NCI-H69 (cell line): ENCODE measurements at places on chromosomes 2 and 18.

DNA sequence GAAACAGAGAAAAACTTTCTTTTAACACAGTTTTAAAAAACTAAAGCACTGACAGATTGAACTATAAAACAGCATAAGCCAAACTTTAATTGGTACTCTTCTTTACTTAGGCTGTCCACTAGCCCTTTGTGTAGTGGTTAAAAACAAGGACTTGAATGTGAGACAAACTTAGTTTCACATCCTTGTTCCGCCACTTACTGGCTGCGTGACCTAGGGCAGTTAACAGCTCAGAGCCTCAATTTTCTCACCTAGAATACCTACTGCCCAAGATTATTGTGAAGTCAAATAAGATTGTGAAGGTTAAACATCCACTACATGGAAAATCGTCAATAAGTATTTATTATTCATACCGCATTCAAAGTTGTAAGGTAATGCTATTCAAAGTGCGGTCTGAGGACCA, 2.0 kb downstream of the WDR35 start:
- DNase-seq = no peak

DNA sequence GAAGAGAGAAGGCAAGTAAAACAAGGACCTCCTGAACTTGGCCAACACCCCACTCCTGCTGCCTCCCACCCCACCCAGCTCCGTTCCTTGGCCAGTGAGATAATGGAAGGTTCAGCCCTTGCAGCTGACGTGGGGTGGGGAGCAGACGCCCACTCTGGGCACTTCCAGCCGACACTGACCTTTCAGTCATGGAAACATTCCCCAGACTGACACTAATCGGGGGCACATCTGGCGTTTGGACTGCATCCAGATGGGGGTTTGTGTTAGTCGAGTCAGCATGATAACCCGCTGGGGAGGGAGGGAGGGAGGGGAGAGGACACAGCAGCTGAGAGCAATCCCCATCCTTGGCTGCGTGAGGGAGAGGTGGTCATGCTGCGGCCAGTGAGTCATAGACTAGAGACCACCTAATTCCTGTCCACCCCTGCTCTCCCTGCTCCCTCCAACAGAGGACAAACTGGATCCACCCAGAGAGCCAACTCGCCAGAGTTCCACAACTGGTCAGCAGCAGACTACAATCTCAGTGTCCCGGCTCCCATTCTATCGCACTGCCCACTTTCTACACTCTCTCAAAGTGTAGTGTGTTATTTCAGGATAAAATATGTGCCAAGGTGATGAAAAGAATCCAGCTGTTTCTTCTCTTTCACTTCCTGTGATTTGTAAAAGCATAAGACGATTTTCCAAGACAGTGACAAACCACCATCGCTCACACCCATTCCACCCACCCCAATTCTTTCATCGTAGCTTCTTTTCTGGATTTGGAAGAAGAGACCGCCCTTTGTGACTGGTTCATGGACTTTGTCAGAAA, 115.4 kb upstream of the PKDCC start:
- DNase-seq = peak; percentile 80

GRCh38 chr2:106143495-106144215, 50.4 kb downstream of the UXS1 start:
- DNase-seq = peak; percentile 2

GRCh38 chr2:140498360-140498759, 1632.5 kb downstream of the LRP1B start:
- DNase-seq = no peak

GRCh38 chr2:45729753-45730512, 78.5 kb downstream of the PRKCE start:
- peak; percentile 17 for DNase-seq

DNA sequence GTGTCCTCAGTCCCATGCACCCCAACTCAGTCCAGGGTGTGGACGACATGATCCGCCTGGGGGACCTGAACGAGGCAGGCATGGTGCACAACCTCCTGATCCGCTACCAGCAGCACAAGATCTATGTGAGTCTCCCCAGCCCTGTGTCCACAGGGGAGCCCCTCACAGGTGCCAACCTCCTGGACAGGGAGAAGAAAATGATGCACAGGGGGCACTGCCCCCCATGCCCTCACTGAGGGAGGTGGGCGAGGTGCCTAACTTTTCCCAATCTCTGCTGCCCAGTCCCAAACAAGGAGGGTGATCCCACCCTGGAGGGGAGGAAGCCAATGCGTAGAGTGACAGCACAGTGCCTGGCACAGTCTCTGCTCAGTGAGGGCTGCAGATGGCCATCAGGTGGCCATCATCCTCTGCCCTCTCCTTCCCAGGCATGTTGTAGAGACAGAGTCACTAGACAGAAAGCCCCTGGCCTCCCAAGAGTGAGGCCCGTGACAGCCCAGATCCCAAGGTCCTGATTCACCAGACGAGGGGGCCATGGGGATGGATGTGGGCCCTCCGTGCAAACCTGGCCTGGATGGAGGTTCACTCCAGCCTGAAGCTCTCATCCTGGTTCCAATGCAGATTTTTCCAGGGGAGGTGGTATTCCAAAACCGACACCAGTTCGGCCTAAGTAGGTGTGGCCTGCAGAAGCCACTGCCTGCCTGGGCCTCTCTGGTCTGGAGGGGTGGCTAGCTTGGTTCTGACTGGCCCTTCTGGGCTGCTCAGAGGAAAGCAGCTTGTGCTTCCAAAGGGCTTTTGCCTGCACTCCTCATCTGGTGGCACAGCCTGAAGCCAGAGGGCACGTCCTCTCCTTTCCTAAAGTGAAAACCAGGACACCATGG, 30.0 kb downstream of the MYO7B start:
- DNase-seq = no peak

- no peak for DNase-seq
Observed at GRCh38 chr2:96764253-96764637, 3.5 kb downstream of the CNNM4 start.

DNA sequence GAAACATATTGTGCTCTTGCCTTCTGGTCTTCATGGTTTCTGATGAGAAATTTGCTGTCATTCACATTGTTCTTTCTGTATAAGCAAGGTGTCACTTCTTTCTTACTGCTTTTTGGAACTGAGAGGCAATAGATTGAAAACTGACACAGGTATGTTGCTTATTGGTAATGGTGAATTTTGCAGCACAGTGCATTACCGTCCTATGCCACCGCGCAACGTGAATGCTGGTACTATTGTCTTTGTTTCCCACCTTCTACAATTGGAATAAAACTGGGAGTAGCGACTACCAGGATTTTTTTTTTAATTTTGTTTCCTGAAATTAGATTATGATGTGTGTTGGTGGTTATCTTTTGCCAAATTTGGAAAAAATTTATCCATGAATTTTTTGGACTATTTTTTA, 11.4 kb downstream of the XIRP2 start:
- DNase-seq = no peak

DNA sequence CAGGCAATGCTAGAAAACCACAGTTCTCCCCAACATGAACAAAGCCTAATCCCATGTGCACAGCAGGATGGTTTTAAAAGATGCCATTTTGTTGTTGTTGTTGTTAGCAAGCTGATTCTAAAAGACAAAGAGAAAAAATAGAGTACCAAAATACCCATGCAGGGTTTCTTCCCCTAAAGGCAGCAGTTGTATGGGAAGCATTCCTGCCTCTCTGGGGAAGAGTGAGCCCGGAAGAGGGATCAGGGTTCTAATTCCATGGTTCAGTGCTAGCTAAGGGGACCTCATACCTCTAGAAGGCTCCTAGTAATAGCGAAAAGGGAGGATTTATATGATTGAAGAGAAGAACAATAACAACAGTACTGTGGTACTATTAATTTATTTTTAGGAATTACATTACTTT, 327.6 kb downstream of the DPP10 start:
- no peak for DNase-seq

GRCh38 chr2:161552015-161552414, 72.2 kb upstream of the SLC4A10 start:
- DNase-seq = no peak

DNA sequence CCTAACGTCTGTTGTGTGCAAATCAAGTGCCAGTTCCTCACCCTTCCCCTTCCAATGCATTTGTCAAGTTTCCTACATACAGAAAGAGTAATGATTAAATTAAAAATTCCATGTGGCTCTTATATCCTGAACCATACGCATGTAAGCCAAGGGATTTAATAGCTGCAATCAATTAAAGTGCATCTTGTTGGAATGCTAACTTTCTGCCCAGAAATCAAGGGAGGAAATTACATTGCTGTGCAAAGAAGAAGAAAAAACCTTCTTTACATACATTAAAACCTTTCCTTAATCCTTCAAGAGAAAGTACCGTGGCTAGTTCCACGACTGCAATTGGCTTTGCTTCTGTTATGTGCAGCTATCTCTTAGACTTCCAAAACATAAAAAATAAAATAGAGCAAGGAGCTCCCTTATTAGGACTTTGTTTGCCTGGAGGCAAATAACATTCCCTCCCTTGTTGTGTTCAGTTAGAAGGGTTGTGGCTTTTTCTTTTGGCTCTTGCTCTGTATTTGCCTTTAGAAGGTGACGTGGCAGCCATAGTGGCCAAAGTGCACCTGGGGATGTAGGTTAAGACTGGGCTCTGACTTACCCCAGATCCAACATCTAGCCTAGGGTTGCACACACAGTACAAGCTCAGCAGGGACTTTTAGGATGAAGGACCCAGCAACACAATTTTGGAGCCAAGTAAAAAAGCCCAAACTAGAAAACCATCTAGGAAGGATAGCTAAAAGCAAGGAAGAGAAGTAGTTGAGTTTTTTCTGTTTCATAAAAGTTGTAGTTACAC, 158.3 kb downstream of the ANTXR1 start:
- DNase-seq = no peak

DNA sequence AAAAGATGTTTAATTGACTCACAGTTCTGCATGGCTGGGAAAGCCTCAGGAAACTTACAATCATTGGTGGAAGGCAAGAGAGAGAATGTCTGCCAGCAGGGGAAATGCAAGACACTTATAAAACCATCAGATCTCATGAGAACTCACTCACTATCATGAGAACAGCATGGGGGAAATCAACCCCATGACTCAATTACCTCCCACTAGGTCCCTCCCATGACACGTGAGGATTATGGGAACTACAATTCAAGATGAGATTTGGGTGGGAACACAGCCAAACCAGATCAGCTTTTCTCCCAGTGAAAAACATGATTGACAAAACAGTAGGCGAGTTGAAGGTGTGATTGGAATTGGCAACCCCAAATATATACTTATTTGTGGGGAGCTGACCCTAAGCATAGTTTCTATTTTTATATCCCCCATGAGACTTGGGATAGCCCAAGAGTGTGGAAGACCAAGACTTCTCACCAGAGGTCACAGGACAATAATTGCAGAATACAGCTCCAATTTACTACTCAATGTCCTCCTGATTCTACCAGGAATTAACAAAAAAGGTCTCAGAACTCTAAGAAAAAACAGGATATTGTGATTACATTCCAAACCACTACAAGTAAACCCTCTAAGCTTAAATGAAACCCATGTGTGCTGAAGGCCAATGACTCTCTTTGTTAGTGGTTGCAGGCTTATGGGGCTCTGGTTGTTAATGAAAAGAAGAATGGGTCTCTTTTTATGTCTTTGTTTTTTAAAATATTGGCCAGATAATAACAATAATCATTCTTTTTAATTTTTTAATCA, 96.1 kb upstream of the PIK3C3 start:
- DNase-seq = no peak

DNA sequence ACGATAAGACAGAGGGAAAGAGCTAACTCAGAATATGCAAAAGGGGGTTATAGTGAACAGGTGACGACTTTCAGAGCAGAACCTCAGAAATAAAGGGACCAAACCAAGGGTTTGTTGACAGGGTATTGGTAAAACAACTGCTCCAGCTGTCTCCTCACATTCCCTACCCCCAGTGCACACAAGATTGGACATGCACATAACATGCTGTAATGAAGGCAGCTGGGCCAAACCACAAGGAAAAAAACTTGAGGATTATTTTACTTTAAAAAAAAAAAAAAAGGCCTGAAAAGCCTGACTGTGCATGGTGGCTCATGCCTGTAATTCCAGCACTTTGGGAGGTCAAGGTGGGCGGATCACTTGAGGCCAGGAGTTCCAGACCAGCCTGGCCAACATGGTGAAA, 3.5 kb downstream of the RBM43 start:
- DNase-seq = no peak

DNA sequence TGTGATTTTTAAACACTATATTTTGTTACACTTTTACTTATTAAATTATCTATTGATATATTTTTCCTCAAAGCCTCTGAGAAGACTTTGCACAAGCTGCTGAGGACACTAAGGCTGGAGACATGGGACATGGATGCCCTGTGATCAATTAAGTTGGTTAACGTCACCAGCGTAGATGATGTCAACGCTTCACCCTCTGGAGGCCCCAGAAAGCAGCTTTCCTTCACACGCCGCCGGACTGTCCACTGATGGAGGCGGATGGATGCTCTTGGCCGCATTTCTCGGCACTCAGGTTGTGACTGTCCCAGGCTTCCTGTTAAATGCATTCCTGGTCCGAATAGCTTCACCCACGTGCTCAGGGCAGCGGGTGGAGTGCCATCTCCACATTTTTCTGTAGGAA, 247.5 kb downstream of the VAPA start:
- DNase-seq = no peak

GRCh38 chr18:59876310-59876626, 23.5 kb upstream of the PMAIP1 start:
- DNase-seq = no peak

DNA sequence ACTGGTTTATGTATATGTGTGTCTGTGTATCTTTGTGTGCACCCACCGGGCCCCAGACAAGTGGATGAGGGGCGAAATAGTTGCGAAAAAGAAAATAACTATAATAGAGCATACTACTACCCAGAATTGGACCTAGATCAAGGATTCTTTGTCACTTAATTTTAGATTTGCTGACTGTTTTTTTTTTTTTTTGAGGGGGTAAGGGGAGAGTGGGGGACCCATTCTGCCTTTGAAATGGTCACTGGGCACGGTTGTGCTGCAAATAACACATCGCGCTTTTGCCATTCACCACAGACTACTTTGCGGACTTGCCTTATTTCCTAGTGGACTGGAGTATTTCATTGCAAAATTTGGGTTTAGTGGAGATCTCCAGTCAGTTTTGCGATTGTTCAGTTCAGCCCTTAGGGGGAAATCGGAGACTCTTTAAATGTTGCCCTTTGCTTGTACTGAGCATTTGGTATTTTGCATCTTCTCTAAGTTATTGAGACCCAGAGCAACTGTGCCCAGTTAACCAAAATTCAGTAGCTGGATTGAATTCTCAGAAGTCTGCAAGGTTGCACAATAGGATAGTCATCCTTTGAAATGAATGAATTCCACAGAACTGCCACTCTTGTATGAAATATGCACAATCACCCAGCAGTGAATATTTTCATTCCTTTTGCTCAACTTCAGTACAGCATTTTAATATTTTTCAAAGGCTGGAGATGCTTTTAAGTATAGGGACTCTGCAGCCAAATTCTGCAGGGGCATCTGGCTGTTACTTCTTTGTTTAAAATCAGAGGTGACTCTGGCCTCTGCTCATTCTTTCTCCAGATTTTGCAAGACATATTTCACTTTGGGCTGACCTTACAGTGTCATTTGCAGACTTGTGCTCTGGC, 2.9 kb downstream of the TRIB2 start:
- DNase-seq = no peak
